Hematopoietic multipotent progenitor cell (in vitro differentiated cells): ENCODE measurements at places on chromosomes 16 and 17. TPM values are rescaled to one million over a fixed set of nuclear protein-coding genes. Genes with fewer than 3 reads are reported as not detected.

DNA sequence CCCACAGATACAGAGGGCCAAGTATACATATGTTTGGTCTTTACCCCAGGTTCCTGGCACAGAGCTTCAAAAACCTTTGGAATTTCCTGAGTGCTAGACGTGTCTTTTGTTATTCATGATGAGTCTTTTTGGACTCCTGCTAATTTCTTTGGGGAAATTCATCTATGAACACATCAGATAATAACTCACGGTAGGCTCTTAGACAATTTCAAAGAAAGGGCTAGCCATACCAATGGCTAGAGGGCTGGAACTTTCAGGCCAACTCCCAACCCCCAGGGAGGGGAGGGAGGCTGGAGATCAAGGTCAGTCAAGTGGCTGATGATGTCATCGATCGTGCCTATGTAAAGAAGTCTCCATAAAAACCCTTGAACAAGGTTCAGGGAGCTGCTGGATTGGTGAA is 101.9 kb downstream of the STX8 start:
- DNase-seq = no peak

DNA sequence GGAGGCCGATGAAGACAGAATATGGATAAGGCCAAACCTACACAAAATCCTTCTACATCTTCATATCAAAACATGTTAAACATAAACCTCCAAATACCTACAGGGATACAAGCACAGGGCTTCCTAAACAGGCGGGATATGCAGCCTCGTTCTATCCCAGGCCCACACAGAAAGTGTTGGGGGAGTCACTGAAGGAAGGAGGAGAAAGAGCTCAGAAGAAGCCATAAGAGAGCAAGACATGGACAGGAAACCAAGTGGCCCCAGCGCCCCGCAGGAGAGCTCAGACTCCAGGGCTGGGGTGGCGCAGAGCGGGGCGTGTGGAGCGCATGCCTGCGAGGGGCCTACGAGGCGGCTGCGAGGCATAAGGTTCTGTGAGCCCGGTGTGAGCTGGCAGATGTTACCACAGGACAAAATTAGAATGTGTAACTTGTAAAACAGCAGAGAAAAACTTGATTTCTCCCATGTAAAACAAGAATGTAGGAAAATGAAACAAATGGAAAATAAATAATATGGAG is 11.0 kb upstream of the FASN start:
- DNase-seq = no peak

- DNase-seq = no peak
These were observed 19.5 kb downstream of the SOCS3 start for GRCh38 chr17:78340183-78340955.

- peak; percentile 41 for DNase-seq
These were observed 15.6 kb upstream of the CLEC10A start for GRCh38 chr17:7095625-7096024.

DNA sequence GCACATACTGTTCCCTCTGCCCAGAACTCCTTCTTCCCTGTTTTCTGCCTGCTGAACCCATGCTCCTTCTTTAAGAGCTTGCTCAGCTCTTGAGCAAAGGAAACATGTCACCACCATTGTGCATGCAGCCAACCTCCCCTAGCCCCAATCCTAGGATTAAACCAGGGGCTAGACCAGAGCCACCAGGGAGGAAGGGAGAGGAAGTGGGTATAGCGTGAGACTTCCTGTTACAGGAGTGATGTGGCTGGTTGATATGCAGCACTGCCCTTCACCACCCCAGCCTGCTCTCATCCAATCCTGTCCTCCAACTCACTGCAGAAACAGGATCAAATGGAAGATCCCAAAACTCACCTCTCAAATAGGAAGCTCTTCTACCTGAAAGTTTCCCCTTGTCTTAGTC is 67.1 kb upstream of the CDH5 start:
- DNase-seq = no peak

GRCh38 chr16:81531419-81531821 is 86.8 kb downstream of the CMIP start:
- no peak for DNase-seq

- no peak for DNase-seq
These were observed 14.6 kb upstream of the CDH15 start for GRCh38 chr16:89156740-89157645.

- peak; percentile 41 for DNase-seq
These were observed 40.1 kb downstream of the NOS2 start for GRCh38 chr17:27760069-27760885.

DNA sequence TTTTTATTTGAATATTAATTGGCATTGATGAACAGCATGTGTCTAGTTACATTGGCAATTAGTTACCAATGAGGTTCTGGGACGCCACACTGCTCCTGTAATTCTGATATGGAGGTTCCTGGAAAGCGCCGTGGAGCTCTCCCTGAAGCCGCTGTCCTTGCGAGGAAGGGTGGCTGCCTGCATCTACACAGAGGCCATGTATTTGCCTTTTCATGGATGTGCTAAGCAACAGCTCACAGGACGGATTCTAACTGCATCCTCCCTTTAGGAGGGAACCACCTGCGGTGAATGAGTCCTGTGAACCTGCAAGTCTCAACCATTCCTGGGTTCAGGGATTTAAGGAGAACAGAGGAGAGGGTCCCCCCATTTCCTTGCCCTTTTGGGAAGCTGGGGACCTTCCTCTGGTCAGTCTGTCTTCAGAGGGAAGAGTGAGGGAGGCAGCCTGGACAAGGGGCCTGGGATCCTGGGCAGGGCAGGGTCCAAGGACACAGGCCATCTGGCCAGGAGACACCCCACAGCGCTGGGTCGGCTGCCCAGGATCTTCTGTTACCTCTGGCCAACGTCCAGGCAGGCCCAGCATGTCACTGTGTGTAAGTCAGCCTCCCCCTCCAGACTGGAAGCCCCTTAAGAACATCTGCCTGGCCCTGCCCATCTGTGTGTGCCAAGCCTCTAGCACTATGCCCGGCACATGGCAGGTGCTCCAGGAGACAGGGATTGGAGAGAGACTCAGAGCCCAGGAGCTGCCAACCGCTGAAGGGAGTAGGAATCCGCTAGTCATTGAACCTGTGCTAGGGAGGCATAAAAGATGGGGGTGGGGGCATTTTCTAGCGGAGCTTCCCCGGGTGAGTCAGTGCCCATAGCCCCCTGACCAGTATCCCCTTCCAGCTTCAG is 314.1 kb upstream of the TNRC6C start:
- no peak for DNase-seq

GRCh38 chr16:88988980-88989811 is 12.2 kb upstream of the CBFA2T3 start:
- DNase-seq = no peak

GRCh38 chr16:81265052-81265451 is 26.6 kb downstream of the BCO1 start:
- no peak for DNase-seq

DNA sequence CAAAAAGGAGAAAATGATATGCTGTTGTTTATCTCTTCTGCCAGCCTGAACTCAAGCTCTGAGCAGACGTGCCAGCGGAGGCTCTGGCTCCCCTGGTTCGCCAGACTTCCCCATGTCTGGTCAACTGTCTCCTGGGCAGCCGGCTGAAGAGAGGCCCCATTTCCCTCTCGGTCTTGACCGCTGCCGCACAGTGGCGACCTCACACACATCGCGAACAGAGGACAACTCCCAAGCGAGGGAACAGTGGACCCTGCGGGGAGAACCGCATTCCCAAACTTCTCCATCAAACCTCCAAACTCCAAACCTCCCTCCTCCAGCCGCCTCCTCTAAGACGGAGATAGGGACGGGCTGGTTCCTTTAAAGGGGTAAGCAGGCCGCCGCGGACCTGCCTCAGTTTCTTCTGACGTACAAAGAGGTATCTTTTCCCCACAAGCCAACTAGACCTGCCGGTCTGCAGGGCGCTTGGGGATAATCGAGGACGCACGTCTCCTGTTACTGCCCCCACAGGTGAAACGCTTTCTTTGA is 24.9 kb upstream of the RFFL start:
- DNase-seq = peak; percentile 37

GRCh38 chr16:69932228-69932627 is 18.9 kb upstream of the CLEC18A start:
- no peak for DNase-seq

GRCh38 chr16:72482695-72483094 is 310.7 kb upstream of the PMFBP1 start:
- DNase-seq = no peak

DNA sequence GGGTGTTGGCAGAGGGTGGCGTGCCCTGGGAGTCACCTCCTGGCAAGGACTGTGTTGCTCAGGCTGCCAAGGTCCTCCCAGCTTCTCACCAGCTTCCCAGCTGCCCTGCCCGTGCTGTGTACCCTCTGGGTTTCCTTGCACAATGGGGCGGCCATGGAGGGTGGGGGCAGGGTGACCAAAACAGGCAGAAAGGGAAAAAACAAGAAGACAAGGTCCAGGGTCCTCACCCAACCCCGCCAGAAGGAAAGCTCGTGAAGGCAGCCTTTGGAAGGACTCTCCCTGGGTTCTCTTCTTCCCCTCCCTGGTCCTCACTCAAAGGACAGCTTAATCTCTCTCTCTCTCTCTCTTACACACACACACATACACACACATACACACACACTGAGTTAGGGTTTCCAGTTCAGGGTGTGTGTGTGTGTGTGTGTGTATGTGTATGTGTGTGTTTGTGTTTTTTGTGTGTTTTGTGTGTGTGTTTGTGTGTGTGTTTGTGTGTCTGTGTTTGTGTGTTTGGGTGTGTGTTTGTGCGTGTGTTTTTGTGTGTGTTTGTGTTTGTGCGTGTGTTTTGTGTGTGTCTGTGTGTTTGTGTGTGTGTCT is 2.0 kb downstream of the SLC13A5 start:
- DNase-seq = no peak

DNA sequence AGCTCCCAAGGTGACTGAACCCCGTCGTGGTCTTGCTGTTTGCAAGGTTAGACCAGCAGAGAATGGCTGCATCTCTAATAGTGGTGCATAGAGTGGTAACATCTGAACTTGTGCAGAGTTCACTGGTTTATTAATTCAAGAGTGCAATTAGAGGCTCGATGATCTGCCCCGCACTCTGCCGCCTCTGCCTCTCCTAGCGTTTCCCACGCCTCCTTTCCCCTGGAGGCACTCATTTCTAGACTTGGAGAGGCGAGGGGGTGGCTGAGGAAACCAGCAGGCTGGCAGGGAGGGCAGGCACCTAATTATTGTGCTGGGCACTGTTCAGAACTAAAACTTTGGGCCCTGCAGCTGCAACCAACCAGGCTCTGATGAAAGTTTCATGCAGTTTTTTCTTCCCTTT is 363.5 kb upstream of the EEF2KMT start:
- no peak for DNase-seq

The CHST4 gene
- total RNA-seq = not detected

The RNF157 gene
- 0.27 TPM for total RNA-seq

The NOG gene
- 67.9 TPM for total RNA-seq

The CD300E gene
- 0.54 TPM for total RNA-seq

The OSGIN1 gene
- total RNA-seq = 0.81 TPM

The EFNB3 gene
- under 0.01 TPM for total RNA-seq

The TNFRSF17 gene
- 0.27 TPM for total RNA-seq

The WNT3 gene
- under 0.01 TPM for total RNA-seq
